H4 (cell line): ENCODE measurements at places on chromosomes 5 and 9. TPM values are rescaled to one million over a fixed set of nuclear protein-coding genes. Genes with fewer than 3 reads are reported as not detected.

ANKRD18B gene
- 0.75 TPM in 1 of 2 replicates, not detected in the other for total RNA-seq

ZFYVE16 gene
- 8.5 and 14.4 TPM in 2 replicates for total RNA-seq

EQTN gene
- total RNA-seq: not detected in 2 replicates

- DNase-seq: no peak
Observed at GRCh38 chr9:110659891-110660541, 8.6 kb upstream of the MUSK start.

CNTNAP3 gene
- total RNA-seq: 12.8 and 18.6 TPM in 2 replicates

GRCh38 chr9:35834260-35835215, 5.5 kb downstream of the TMEM8B start:
- no peak for DNase-seq

SPINK1 gene
- total RNA-seq: not detected in 2 replicates

- DNase-seq: peak; percentile 18
Observed at GRCh38 chr9:16794871-16795639, 75.4 kb downstream of the BNC2 start.

DNA sequence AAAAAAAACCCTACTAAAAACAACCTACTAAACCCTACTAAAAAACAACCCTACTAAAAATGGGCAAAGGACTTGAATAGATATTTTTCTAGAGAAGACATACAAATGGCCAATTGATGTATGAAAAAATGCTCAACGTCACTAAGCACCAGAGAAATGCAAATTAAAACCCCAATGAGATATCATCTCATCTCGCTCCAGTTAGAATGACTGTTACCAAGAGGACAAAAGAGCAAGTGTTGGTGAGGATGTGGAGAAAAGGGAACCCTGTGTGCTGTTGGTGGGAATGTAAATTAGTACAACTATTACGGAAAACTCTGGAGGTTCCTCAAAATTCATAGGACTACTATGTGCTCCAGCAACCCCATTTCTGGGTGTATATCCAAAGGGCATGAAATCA, 10.8 kb downstream of the SDHA start:
- DNase-seq: no peak

GRCh38 chr5:146909255-146910068, 30.9 kb upstream of the PPP2R2B start:
- DNase-seq: no peak

GRCh38 chr9:114416906-114417305, 29.1 kb upstream of the AKNA start:
- no peak for DNase-seq

- no peak for DNase-seq
Observed at GRCh38 chr5:158450751-158451171, 591.8 kb upstream of the CLINT1 start.

PKD2L2 gene
- not detected in 2 replicates for total RNA-seq

DNA sequence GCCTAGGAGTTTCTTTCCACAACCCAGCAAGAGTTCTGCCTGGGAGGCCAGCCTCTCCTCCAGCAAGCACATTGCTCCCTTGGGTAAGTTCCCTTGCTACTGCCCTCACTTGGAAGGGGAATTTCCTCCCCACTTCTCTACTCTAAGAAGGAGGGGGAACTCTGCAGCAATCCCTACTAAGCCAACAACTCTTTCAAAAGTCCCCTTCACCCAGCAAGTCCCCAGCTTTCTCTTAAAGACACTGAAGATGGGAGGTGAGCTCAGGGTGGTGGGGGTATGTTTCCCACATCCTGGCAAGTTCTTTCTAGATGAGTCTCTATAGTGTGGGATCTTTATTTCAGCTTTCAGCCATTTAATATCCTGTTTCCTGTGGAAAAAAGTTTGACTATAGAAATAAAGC, 49.0 kb downstream of the PDE8B start:
- no peak for DNase-seq

DNA sequence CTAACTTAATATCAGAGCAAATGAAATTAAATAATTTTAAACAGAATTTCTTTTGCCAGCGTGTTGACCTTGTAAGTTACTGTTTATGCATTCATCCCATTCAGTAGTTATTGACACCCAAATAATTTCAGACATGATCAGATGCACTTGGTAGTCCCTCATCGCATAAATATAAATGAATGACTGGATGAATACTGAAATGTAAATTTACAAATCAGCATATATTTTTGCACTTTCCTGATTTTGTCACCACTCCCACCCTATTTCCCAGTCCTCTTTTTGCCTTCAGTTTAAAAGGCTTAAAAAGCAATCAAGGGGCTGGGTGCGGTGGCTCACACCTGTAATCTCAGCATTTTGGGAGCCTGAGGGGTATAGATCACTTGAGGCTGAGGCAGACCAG, 17.1 kb upstream of the LIFR start:
- DNase-seq: no peak

RGP1 gene
- 16.4 and 18.6 TPM in 2 replicates for total RNA-seq

DNA sequence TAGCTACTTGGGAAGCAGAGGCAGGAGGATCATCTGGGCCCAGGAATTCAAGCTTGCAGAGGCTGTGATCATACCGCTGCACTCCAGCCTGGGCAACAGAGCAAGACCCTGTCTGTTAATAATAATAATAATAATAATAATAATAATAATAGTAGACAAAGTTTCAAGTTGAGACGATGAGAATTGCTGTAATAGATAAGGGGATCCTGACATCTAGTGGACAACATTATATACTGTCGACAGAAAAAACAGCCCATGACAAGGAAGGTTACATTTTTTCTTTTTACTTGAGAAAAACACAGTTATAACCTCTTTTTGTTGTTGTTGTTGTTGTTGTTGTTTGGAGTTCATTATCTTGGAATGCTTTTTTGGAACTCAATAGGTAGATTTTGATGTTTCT, 35.3 kb downstream of the NDFIP1 start:
- DNase-seq: peak; percentile 19

DNA sequence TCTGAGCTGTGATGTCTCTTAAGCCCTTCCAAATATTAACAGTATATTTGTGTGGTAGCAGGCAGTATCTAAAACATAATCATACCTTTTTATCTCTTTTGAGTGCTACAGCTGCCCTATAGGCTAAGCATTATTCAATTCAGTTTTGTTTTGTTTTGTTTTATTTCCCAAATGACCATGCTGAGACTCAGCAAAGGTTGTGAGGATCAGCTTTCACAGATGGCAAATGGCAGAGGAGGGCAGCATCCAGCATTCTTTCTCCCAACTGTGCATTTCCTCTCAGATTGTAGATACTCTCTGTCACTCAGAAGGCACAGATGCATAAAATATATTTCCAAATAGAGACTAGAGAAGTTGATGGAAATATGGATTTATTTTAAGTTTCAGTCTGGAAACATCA, 90.7 kb downstream of the DAPK1 start:
- no peak for DNase-seq

TMEM252 gene
- not detected in 2 replicates for total RNA-seq

PCDHB16 gene
- total RNA-seq: 3.3 and 3.7 TPM in 2 replicates

PFN3 gene
- total RNA-seq: not detected in 2 replicates
